ENCODE measurements at places on chromosomes 2 and 18.

GRCh38 chr2:216486708-216487107 lies 11.9 kb upstream of the RPL37A start:
- DNase-seq, result no peak

DNA sequence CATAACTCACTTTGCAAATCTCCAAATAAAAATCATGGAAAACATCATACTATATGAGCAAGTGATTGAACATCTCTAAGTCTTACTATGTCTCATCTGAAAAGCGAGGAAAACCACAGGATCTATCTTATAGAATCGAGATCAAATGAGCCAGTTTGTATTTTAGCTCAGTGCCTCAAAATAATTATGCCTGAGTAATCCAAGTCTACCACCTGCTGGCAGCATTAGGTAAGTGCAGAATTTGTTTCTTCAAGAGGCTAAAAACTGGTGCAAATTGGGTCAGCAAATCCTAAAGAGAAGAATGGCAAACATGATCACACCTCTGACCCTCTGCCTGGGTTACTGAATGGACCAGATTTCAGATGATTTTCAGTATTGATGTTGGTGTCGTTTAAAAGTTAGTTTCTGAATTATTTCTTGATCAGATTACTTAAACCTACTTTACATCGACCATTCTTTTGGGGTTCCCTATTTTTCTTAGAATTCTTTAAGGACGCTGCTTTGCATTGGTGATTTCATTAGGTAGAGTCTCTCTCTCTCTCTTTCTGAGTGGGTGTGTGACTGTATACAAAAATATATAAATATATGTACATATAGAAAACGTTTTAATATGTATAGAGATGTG lies 12.7 kb upstream of the FHOD3 start:
- no peak for DNase-seq

GRCh38 chr18:3025544-3025943 lies 12.6 kb upstream of the LPIN2 start:
- DNase-seq, result no peak

DNA sequence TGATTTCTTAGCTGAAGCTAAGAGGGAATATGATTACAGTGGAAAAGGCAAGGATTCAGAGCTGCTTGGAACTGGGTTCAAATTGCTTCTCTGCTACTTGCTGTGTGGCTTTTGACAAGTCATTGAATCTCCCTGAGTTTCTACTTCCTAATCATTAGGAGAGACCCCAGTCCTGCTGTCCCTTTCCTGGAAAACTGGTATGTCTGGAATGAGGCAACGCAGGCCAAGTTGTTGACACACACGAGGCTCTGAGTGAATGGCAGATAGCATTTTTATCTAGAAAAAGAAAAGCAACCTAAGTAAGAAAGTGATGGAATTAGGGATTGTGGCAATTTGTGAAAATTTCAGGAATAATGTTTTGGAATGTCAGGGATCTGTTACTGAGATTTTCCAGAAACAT lies 123.6 kb downstream of the LPIN1 start:
- no peak for DNase-seq

DNA sequence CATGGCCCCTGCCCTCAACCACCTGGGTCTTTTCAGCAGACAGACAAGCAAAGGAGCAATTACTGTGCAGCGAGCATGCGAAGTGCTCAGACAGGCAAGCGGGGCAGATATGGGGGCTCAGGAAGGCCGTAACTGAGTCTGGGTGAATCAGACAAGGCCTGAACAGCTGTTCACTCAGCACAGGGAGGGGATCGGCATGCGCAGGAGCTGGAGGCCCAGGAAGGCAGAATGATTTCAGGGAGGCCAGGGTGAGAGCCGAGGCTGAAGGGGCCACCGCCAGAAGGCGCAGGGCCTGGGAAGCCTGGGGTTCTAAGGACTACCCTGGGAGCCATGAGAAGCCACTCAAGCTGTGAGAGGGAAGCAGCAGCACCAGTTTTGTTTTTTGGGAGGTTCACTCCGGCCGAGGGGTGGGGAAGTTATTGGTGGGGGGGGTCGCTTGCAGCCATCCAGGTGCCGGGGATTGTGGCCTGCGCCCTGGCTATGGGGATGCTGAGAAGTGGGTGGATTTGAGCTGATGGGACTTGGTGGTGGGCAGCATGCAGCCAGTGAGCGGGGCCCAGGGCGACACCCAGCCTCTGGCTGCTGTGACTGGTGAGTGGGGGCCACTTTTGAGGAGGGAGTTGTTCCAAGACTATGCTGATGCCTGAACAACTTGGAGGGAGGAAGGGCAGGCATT lies 132.2 kb downstream of the TSN start:
- DNase-seq, result no peak

DNA sequence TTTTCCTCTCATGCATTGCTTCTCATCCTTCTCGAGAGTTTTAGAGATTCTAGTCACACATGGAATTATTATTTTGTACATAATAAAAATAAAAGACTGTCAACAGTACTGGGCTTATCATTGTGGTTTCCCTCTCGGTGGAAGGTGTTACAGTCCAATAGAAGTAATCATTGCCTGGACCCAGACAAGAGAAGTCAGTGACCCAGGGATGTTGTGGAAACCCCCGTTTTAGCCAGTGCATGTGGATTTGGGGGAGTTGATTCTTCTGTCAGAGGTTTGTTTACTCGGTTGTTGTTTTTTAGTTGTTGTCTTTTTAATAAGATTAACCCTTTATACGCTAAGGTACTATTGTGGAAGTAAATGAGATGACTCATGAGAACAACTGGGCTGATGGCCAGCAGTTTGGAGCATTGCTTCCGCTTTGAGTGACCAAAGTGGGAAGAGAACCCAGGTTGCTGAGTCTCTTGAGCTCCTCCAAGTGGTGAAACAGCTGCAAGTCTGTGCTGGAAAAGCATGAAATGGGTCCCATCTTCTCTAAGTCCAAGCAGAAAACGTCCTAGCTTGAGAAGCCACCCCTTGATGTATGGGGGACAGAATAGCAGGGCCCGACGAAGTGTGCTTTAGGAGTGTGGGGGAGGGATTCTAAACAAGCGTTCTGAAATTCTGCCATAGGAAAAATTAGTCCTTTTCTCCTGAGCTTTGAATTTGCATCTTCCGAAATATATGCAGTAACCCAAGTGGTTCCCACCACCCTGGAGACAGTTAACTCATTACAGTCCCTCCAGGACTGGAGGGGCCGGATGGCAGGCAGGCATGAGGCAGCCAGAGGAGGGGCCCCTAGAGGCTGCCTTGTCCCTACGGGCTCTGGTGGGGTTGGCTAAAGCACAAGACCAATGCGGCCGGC lies 61.8 kb upstream of the GPR45 start:
- DNase-seq, result no peak

DNA sequence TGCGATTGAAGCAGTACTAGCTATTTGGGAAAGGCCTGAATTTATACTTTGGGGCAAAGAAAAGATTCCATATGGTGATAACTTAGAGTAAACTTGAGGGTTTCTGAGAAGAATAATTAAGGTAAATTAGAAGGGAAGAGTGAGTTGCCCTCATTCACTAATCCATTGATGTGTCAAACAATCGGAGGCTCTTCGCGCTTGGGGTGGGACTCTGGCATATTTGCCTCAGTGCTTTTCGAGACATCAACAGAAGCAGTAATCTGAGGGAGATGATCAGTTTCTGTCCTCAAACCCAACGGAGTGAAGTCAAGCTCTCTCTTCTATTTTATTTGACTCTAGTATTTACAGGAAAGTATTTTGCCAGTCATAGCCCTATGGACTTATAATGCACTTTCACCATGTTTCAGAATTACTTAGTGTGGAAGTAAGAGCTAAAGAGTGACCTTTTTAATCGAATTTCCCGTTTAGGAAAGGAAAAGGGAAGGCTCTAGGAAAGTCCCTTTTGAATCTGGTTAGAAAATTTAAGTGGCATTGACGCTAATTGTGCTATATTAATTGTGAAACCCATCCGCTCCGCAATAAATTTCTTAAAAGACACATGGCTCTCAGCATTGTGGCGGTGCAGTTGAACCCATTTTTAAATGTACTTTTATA lies 1.3 kb downstream of the RAB10 start:
- no peak for DNase-seq

GRCh38 chr2:5691985-5692529 lies at the start of gene SOX11:
Gene SOX11, plus strand, starts transcription at chr2:5692384. Its CDS starts 338 bp downstream, at chr2:5692722.
- DNase-seq, result no peak

DNA sequence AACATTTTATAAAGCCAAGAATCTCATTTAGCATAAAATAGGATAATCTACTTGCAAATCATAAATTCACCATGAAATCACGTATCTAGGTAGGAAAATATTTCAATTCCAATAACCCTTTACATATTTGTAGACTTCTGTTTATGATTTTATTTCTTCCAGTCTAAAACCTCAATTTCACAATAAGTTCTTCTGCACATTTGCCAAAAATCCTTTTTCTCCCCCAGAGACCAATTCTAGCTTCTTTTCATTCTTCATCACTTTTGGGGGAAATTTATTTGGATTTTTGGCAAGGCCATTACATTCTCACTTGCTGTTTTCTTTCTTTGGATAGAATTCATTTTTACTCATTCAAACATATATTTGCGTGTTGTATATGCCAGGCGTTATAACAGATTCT lies 86.8 kb downstream of the SPRED2 start:
- no peak for DNase-seq

DNA sequence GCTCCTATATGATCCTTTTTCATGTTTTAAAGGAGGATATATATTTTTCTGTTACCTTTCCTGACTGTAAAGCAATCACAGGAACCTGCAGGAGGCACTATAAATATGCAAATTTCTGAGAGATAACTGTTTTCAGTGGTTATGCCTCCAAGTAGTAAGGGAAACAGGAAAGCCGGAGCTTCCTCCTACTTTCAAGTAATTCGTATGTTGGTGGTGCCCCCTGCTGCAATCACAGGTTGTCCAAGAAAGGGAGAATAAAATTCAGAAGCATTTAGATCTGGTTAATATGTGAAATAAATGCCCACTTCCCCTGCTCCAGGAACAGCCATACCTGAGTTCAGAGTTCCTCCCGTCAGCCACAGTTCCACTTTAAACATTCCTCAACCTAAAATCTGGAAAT lies 12.0 kb upstream of the BCL11A start:
- DNase-seq, result no peak

GRCh38 chr2:126463892-126464674 lies 191.9 kb upstream of the GYPC start:
- DNase-seq, result no peak

DNA sequence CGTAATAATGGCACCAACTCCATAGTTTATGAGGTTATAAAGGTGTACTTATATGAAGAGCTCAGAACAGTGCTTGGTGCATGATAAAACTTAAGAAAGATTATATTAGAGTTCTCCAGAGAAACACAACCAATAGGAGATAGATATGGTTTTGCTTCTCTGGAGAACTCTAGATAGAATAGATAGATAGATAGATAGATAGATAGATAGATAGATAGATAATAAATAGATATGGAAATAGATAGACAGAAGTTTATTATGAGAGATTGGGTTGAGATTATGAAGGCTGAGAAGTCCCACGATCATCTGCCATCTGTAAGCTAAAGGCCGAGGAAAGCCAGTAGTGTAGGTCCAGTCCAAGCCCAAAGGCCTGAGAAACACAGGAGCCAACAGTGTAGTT lies 2.9 kb upstream of the MBOAT2 start:
- DNase-seq, result no peak

DNA sequence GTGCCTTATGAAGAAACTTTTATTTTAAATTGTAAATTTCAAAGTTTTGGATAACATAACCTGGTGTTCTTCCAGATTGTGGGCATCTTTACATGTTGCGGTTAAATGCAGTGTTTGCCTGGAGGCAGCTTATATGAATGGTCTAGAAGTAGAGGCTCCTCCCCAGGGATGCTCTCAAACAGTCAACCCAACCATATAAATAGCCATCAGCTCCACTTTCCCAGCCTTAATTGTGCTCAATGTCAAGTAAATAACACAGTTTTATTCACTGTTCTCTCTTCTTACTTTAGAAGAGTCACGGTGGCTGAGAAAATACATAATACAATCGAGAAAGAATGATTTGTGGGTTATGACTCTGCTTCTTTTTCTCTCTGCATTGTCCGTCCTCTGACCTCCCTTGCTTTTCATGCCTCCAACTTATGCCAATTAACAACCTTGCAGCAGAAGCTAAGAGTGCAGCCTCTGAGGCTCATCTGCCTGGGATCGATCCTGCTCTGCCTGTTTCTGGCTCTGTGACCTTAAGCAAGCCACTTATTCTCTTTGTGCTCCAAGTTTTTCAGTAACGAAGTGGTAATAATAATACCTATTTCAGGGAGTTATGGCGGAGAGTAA lies 100.3 kb downstream of the DAW1 start:
- DNase-seq, result no peak

GRCh38 chr18:61639886-61640285 lies 252.9 kb downstream of the RNF152 start:
- DNase-seq, result no peak

DNA sequence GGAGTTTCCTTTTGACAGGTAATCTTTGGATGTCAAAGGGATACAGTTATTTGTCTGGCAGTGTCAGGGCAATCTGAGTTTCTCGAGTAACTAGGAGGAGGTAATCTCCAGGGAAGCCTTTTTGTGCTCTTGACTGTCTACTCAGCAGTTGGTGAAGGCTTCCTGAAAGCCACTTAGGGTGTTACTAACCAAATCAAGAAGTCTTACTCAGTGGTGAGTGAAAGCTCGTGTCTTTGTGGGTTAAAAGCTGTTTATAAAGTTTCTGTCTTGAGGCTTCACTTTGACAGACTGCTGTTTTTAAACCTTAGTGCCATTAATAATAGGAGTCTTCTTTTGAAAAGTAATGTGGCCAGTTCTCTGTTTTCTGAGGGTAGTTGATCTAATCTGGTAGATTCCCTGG lies 1.7 kb downstream of the THSD7B start:
- no peak for DNase-seq

GRCh38 chr2:71830497-71831192 lies 317.0 kb downstream of the CYP26B1 start:
- no peak for DNase-seq

DNA sequence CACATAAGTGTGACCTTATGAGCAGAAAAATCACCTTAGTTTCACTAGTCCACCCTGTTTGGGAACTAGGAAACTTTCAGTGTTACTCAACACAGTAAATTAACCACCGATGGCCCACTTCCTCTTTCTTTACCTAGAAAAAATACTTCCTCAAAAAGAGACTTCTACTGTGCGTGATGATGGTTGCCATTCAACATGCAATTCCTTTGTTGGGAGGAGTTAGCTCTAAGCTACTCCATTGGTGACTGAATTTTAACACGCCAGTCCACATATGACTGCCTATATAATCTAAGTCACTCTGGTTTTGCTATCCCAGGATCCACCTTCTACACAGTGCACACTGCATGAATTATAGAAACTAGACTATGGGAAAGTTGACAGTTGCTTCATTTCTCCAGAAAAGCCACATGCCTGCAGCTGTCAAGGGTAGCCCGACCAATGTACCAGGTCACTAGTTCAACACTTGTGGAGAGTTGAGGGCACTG lies 47.8 kb upstream of the REG3G start:
- DNase-seq, result no peak

DNA sequence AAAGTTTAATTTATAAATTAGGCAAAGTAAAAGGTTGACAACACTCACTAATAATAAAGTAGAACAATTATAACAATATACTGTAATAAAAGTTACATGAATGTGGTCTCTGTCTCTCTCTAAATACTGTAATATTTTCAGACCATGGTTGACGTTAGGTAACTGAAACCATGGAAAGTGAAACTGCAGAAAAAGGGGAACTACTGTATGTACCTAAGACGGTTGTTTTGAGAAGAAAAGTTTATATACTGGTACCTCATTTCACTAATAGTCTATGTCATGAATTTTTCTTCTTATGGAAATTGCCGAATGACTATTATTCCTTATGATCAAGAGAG lies 166.7 kb upstream of the ZNF521 start:
- DNase-seq, result no peak

GRCh38 chr2:32009516-32010256 lies 1.1 kb downstream of the MEMO1 start:
- DNase-seq, result no peak

All from stimulated activated CD4-positive, alpha-beta T cell treated with anti-CD3 and anti-CD28 coated beads, TNF-alpha, amount 100 ng/mL, for 1 hour (primary cell).